ENCODE measurements at places on chromosomes 3 and 15. TPM values are rescaled to one million over a fixed set of nuclear protein-coding genes. Genes with fewer than 3 reads are reported as not detected.
A peak's percentile ranks its signal among the peaks of the same experiment; 100 is the strongest.

Gene CD96
- total RNA-seq, result 4.9 TPM

Gene P2RY14
- total RNA-seq, result 3.5 TPM

Gene KCNAB1
- 3.1 TPM for total RNA-seq

Gene OSTN
- total RNA-seq, result not detected

Gene CX3CR1
- total RNA-seq, result 1.4 TPM

Gene TMEM44
- total RNA-seq, result 25.8 TPM

Gene TUSC7
- total RNA-seq, result not detected

Gene TIPARP
- total RNA-seq, result 46.7 TPM

Gene ABHD5
- 42.6 TPM for total RNA-seq

Gene ZMYND10
- 98.7 TPM for total RNA-seq

Gene ULK3
- total RNA-seq, result 64.3 TPM

Gene UBR1
- 27.5 TPM for total RNA-seq

Gene C3orf22
- total RNA-seq, result not detected

Gene RBPMS2
- 1.6 TPM for total RNA-seq

Gene PPARG
- 52.4 TPM for total RNA-seq

Gene C3orf85
- not detected for total RNA-seq

Gene CACNA2D2
- total RNA-seq, result 213 TPM

Gene FOXB1
- not detected for total RNA-seq

GRCh38 chr15:81469154-81469553 lies 95.1 kb upstream of the TMC3 start:
- DNase-seq, result no peak

DNA sequence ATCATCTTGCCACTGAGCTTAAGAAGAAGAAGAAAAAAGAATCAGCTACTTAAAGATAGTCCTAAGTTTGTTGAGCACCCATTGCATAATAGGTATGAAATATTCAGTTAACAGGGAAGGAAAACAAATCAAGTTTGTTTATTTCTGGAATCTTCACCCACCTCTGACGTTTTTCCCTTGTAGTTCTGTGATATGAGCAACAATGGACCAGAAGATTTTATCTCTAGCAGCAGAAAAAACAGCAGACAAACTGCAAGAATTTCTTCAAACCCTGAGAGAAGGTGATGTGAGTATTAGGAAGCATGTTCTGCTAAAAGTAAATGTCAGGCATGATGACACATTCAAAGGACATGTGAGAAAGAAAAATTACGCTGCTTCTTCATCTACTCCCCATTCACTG lies 3.7 kb downstream of the FANCI start:
- no peak for DNase-seq

DNA sequence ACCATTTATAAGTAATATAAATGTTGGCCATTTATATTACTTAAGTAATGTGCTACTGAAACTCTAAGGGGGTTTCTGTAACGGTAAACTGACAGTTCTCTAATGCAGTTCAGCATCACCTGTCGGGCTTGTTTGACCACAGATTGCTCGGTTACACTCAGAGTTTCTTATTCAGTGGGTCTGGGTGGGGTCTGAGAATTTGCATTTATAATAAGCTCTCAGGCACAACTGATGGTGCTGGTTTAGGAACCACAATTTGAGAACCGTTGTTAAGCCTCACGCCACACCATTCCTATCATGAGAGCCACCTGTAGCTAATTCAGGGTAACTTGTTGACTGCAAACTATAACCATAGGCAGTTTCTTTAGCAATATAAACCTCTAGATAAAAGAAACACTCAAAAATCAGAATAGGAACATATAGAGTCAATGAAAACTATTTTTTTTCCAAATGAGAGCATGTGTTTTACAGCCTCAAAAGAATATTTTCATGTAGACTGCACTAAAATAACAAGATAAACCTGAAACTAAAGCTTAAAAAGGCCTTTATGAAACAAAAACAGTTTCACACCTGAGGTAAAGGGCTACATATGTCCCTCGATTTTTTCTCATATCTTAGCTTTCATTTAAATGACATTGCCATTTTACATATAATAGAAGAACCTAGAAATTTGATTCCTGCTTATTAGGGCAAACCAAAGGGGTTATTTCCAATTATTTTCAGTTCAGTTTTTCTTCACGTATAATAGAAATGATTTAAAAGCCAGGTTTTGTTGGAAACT lies 604.8 kb downstream of the UNC13C start:
- no peak for DNase-seq

GRCh38 chr3:76362643-76363042 lies 577.3 kb upstream of the ZNF717 start:
- no peak for DNase-seq

- DNase-seq, result no peak
These were observed 23.8 kb downstream of the TICRR start for GRCh38 chr15:89599021-89599420.

GRCh38 chr3:141981084-141981483 lies 104.6 kb downstream of the ATP1B3 start:
- no peak for DNase-seq

GRCh38 chr3:177068967-177069366 lies 128.3 kb downstream of the TBL1XR1 start:
- DNase-seq, result no peak

DNA sequence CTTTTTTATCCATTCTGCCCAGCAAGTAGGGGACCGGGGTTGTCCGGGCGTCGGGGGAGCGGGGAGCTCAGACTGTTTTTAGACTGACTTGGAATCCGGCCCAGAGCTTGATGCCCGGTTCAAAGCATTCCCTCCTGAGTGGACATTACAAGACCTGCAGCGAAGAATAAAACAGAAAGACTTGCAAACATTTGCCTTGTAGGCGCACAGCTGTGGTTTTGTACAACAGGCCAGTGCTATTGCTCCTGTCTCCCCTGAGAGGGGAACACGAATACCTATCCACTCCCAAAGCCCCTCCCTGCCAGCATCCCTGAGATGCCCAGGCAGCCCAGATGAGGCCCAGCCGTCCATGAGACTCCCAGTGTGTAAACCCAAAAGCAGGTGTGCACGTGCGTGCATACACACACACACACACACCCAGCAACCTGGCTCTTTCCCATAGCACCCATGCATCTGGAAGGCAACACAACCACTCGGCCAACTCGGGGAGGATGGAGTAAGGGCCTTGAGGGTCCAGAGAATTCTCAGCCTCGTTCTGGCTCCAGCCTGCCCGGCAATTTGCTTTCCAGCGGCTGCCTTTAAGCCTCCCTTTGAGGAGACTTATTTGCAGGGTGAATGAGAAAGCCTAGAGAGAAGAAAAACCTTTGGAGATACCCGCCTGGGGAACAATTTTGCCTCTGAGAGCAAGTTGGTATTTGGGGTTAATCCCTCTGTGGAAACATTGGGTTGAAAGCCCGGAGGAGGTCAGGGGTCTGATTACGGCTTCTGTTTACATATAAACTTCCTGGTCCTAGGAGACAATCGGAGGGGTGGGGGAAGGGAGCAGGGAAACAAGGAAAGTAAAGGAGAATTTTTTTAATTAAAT lies 161.0 kb upstream of the HES1 start:
- DNase-seq, result peak; percentile 38

GRCh38 chr3:156554515-156554841 lies 439 bp downstream of the SSR3 start:
- DNase-seq, result peak; percentile 31

- DNase-seq, result no peak
These were observed 28.4 kb upstream of the TPRG1 start for GRCh38 chr3:189143321-189143720.

DNA sequence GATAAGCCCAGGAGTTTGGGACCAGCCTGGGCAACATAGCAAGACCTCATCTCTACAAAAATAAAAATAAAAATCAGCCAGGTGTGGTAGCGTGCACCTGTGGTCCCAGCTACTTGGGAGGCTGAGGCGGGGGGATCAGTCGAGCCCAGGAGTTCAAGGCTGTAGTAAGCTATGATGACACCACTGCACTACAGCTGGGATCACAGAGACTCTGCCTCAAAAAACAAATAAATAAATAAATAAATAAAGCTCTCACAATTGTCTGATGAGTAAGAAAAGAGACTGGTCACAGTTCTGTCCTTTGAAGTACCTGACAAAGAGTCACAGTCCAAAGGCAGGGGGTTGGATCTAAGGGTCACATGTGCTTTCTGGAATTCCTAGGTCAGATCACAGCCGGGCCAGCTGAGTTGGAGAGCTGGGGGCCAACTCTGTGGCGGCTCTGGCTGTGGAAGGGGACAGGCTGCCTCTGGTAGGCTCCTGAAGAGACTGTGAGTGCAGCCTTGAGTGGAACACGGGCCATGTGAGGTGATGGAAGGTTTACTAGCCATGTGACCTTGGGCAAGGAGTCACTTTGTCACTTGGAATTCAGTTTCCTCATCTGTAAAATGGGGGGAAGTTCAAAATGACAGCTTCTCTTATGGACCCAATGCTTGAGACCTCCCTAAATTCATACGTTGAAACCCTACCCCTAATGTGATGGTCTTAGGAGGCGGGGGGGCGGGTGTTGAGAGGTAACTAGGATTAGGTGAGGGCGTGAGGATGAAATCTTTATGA lies 47.2 kb downstream of the WHAMM start:
- no peak for DNase-seq

DNA sequence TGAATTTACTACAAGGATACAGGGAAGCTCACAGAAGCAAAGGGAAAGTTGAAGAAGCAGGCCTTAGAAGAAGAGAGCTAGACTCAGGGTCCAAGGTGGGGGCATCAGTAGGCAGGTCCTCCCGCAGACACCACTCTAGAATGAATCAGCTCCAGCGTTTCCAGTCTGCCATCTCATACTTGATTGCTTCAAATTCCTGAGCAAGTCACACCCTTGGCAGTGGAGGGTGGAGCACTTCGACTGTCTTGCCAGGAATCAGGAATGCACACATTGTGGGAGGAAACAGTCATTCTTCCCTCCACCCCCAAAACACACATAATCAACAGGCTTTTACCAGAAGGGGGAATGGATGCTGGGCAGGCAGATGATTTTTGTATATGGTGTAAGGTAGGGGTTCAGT lies 78.5 kb downstream of the CHCHD6 start:
- DNase-seq, result peak; percentile 32

DNA sequence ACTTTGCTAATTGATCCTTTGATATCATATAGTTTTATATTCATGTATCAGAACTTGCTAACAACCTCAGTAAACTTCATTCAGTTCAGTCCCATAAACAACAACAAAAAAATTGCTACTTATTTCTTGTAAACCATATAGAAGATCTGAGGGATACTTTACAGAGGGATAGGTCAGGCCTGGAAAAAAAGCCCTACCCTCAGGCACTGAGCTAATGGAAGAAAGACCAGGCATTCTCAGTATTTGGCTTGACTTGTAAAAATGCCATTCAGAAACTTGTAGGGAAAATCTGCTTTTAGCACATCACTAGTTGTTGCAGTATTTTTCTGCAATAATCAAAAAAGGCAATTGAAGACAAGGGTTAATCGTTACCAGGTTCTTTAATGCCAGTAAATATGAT lies 33.1 kb downstream of the ARMC8 start:
- no peak for DNase-seq

- no peak for DNase-seq
These were observed 12.1 kb upstream of the CX3CR1 start for GRCh38 chr3:39291903-39292329.

DNA sequence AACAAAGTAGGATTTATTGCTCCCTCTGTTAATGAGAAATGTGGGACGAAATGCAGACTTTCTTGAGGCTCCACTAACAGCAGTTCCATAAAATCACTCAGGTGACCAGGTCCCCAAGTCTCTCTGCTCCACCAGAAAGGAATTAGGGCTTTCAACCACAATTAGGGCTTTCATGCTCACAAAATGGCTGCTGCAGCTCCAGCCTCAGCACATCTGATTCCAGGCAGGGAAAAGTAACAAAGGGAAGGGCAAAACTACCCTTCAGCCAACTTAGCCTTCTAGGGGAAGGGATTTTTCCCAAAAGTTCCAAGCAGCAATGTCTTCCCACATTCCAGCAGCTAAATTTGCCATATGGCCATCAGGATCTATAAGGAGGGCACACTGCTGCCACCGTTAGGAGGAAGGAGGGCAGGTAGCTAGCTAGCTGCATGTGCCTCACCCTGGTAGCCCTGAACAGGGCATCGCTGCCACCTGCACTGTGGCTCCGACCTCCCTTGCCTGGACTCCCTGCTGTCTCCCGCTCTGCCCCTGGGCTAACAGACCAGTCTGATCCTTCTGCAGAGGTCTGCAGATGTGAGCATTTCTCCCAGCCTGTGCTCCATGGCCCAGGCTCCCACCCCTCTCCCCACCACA lies 12.8 kb downstream of the CFAP100 start:
- no peak for DNase-seq

GRCh38 chr15:69417581-69417980 lies 3.4 kb downstream of the KIF23 start:
- DNase-seq, result no peak

DNA sequence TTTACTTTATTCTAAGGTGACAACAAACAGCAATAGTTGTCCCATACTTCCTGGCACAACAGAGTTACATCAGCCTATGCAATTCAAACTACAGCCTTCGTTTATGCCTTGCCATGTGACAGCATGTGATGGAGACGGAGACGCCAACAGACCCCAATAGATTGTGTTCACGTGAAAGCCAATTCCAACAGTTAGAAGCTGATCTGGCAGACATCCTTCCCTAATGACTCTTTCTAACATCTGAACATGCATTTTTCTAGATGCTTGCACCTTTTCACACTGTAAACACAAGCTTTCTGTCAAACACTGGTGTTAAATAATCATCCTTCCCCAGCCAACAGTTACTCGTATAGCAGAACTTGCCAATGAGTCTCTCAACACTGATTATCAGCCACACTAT lies 694.4 kb upstream of the ALCAM start:
- DNase-seq, result no peak

DNA sequence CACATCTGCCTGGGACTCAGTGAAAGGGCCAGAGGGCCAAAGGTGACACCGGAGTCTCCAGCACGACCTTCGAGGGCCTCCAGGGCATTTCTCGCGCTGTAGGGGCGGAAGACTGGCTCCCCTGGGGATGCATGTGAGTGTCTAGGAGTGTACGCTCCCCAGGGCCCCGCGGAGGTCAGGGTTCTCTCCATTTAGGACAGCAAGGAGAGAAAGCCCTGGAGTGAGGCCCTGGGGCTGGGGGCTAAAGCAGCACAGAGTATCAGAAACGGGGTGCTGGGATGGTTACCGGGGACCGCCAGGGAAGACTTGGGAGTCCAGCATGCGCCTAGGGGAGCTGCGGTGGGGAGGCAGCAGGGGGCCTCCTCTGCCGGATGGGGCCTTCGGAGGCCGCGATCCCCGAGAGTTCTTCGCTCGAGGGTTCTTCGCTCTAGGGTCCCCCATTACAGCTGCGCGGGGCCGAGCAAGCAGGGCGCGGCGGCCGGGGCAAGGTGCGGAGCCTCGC lies 595 bp upstream of the APBA2 start:
- DNase-seq, result no peak

DNA sequence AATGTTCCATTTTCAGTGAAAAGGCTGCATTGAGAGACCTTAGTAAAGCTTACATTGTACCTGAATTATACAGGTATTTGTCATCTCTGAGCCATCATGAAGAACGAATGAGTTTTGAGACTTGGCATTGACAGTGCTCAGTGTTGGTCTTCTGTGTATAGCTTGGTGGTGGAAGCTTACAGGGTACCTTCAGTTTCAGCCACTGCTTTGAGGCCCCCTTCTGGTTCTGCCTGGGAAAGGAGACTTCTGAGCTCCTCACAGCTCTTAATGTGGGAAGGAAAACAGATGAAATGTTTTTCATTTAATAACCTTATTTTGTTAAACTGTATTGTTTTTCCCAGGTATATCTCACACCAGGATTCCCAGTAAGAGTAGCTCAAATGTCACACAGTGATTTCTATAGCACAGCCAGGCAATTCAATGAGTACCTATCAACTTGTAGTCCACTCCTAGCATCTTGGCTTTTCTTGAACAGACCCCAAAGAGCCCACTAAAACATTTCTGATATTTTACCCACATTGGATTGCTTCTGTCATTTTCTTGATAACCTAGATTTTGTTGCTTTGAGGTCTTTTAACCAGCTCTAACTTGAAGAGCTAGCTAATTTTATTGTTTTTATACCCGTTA lies 5.6 kb downstream of the SERPINI1 start:
- DNase-seq, result no peak

GRCh38 chr3:129112308-129113052 lies 9.1 kb downstream of the RAB43 start:
- DNase-seq, result no peak
